ENCODE measurements at places on chromosomes 2 and 18.
A peak's percentile ranks its signal among the peaks of the same experiment; 100 is the strongest.

GRCh38 chr2:237131749-237132533, 46.3 kb downstream of the COPS8 start:
- no peak for DNase-seq

GRCh38 chr2:205776139-205776538, 93.8 kb downstream of the NRP2 start:
- DNase-seq: peak; percentile 44

- DNase-seq: no peak
Measured at GRCh38 chr2:37871456-37872191, 53.5 kb upstream of the RMDN2 start.

GRCh38 chr2:207317378-207317984, 151.7 kb upstream of the KLF7 start:
- no peak for DNase-seq

- DNase-seq: no peak
Measured at GRCh38 chr2:221590861-221591365, 18.8 kb upstream of the EPHA4 start.

DNA sequence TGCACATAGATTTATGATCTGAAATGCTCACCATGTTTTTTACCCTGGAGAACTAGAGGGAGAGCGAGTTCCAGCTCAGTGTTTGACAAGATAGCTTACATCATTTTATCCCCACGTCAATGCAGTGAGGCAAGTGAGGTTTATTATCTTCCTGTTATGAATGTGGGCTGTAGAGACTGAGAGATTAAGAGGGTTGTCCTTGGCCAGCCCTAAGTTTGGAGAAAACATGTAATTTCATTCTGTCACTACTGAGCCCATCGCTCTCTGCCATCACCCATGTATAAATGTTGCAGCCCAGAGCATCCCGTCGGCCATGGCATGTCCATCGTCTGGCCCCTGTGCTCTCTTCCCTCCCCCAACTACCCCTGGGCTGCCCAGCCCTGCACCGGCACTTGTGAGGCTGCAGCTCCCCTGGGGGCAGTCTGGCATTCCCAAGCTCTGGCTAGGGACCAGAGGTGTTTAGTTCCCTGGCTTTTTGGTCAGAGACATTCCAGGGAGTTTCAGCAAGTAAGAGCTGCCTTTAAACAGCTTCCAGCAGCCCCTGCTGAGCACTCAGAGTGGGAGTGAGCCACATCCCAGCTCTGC, 136.7 kb downstream of the ANTXR1 start:
- DNase-seq: no peak

DNA sequence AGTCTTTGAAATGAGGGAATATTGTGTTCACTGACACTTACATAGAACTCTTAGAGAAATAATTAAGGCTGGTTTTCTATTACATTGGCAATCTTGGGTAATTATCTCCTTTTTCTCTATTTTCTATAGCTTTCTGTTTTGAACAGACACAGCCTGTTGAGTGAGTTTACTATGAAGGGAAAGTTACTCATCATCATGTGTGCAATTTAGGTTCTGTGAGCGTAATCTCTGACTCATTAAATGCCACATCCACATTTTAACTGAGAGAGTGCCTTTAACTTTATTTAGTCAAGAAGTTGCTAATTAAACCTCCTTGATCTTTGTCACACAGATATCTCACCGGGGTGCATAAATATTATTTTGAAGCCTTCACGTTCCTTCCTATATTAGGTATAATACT, 174.0 kb upstream of the SLC8A1 start:
- DNase-seq: no peak

DNA sequence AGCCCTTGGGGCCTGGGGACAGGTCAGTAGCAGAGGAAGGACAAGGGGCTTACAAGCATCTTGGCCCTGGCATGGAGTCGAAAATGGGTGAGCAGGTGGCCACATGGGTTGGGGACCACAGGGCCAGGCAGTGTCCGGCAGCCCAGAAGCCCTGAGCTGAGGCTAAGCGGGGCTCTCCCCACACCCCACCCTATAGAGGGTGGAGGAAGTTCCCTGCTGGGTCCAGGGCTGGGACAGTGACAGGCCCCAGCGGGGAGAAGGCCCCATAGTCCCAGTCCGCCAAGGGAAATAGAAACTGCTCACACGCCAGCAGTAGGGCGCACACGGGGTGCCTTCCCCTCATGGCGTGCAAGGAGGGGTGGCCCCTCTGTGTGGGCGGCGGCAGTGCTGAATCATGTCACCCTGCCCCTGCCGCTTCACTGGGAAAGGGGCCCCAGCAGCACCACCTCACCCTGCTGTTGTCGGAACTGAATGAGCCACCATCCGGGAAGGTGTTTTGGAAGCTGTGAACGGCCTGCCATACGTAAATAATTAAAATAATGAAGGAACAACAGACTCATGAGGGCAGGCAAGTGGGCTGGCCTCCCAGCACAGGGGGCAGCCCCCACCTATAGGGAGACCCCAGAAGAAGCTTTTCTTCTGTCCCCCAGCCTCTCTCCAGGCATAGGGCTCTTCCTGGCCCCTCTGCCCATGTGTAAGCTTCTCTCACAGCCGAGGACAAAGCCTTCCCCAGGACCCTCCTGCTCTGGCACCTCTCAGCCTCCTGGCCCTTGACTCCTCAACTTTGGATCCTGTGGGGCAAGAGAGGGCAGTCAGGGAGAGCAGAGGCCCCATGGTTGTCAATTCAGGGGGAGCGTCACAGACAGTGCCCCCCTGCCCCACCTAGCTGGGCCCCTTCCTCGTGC, 12.7 kb upstream of the DUSP2 start:
- DNase-seq: no peak

DNA sequence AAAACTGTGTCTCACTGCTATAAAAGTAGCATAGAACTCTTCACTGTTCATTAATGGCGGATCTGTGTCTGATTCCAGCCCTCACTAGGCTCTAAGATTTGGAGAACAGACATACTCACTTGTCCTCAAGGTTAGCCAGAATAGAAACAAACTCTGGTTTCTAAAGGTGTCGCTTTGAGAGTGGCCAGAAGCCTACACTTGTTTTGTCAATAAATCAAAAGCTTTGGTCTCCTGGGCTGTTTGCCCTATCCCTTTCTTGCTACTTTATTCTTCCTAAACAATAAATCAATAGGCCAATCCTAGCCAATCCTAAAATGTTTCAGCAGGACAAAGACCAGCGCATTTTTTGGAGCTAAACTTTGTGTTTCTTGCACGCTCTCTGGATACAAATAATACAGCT, 1064.6 kb upstream of the CHAC2 start:
- DNase-seq: no peak

Data from amygdala (tissue), 56 donors.